Activated CD4-positive, alpha-beta T cell treated with anti-CD3 and anti-CD28 coated beads, Interleukin-10, Interleukin-2, amounts not matched to agents 100 ng/mL and 50 ng/mL, durations not matched to agents 16 hours and 8 hours (primary cell): ENCODE measurements at places on chromosomes 16 and 17.

GRCh38 chr17:40463122-40463550, 19.9 kb downstream of the IGFBP4 start:
- DNase-seq = no peak

DNA sequence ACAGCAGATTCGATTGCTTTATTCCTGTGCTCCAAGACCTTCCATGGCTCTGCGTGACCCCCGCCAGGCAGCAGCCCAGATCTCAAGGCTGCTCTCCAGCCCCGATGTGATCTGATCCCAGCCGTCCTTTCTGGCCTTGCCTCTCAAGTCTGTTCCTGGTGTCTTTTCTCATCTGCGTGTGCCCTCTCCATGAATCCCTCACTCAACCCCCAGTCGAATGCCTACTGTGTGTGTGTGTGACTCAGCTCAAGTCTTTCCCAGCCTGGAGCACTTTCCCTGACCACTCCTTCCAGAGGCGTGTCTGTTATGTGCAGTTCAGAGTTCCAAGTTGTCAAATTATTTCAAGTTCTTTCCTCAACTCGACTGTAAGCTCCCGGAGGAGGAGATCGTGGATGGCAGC, 64.0 kb downstream of the MRM1 start:
- DNase-seq = no peak

DNA sequence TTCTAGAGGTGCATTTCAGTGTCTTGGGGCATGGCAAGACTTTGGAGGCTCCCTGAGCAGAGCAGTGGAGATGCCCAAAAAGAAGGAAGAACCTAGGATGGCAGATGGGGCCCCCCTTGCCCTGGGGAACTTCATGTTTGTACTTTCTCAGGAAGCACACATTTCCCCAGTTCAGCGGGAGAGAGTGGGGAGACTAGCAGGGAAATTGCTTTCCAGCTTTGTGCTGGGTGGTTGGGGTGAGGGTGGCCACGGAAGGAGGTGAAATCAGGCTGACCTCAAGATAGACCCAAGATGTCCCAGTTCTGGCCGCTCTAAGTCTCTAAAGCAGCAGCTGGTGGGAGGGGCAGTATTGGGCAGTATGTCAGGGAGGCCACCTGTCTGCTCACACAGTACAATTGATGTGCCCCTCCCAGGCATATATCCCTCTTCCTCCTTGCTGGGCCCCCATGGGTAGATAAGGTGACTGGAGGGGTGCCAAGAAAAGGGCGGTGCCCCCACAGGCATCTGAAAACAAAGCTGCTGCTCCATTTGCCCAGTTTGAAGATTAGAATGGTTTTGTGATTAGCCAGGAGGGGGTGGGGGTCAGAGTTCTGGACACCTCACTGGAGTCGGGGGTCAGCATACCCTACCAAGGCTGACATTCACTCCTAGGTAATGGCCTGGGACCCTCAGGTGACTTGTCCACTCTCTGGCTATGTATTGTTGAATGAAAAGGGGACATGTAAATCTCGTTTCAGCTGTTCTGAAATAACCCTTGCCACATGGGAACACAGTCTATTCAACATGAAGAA, 17.1 kb upstream of the NAGLU start:
- no peak for DNase-seq

- DNase-seq = no peak
Measured at GRCh38 chr17:42748202-42748907, 3.5 kb upstream of the EZH1 start.

DNA sequence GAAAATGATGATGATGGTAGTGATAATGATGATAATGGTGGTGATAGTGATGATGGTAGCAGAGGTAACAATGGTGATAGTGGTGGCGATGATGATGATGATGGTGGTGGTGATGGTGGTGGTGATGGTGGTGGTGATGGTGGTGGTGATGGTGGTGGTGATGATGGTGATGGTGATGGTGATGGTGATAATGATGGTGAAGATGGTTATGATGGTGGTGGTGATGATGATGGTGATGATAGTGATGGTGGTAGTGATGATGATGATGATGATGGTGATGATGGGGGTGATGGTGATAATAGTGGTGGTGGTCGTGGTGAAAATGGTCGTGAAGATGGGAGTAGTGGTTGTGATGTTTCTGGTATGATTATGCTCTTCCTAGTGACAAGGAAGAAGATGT, 581.8 kb downstream of the HS3ST4 start:
- no peak for DNase-seq

GRCh38 chr17:4569591-4569990, 9.2 kb upstream of the GGT6 start:
- DNase-seq = no peak

GRCh38 chr16:17556276-17557052, 85.7 kb upstream of the XYLT1 start:
- peak; percentile 24 for DNase-seq

DNA sequence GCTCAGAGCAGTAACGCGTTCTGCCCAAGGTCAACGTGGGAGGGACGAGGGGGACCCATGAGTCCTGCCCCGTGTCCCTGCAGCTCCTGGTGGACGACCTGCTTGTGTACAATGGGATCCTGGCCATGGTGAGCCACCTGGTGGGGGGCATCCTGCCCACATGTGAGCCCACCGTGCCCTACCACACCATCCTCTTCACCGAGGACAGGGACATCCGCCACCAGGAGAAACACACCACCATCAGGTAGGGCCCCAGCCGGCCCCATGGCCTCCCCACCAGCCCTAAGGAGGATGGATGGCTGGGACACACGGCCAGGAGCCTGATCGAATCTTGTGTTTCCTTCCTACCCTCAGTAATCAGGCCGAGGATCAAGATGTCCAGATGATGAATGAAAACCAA, 227.6 kb downstream of the KATNIP start:
- DNase-seq = no peak

DNA sequence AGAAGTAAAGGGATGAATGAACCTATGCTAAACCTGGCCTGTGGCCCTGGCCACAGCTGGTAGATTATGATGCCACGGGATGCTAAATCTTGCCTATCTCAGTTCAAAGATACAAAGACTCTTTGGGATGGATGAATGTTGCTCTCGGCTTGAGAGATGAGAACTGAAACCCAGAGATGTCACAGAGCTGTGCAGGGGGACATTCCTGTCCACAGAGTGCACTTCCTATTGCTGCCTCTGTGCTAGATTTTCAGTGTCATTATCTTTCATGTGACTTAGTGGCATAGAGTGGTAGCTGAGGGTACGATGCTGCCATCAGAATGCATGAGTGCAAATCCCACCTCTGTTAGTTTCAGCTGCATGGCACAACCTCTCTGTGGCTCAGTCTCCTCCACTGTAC, 2.3 kb upstream of the MT1M start:
- DNase-seq = no peak

- no peak for DNase-seq
Measured at GRCh38 chr16:5882087-5882640, 784.6 kb upstream of the EEF2KMT start.
